ENCODE measurements at places on chromosomes 16 and 17.

DNA sequence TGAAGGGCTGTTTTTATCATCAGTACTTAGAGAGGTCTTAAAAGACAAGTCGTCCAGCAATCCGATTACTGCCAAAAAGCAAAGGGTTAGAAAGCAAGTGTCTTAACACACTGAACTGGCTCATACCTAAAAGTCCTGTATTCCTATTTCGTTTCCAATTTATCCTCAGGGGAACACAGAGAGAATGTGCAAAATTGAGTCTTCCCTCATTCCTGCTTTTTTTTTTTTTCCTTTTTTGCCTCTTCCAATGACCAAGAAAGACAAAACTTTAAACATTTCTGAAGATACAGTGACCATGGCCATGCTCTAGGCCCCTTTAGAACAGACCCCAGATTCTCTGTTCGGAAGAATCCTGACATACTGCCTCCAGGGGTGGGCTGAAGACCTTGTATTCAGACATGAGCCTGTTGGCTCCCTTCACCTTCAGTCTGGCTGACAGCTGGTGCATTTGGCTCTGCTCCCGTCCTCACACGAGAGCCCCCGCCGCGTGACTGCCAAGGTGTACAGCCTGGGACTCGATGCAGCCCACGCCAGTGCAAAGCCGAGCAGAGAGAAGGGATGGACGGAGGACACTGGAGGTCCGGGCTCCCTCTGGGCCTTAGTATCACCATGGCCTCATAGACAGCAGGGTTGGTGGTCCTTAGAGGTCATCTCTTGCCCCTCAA is 47.0 kb downstream of the COTL1 start:
- no peak for DNase-seq

DNA sequence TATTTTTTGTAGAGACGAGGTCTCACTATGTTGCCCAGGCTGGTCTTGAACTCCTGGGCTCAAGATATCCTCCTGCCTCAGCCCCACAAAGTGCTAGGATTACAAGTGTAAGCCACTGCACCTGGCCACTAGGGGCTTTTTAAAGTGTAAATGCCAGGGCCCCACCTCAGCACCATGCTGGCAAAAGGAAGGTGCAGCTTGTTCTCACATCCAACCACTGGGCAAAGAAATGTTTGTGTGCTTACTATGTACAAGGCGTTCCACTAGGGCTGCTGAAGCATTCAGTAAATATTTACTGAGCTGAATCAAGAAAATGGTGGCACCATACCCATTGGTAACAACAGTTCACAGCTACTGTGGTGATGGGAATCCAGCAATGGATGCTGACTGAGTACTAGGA is 22.6 kb downstream of the COG1 start:
- no peak for DNase-seq

DNA sequence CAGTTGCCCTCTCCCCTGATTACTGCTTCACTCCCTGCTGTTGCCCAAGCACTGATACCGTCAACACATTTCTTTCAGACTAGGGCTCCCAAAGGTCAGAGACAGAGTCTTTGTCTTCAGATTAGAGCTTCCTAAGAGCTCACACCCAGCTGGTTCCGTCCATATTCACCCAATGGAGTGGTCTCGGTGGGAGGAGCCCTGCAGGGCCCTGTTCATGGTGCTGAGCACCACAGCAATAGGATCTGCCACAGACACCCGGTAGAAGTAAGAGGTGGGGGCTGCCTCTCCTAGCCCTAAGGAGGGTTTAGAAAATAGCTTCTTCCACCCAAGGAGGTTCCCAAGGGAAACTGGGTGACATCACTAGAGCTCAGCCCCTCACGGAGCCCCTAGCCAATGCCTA is 128.3 kb downstream of the CCDC144A start:
- no peak for DNase-seq

DNA sequence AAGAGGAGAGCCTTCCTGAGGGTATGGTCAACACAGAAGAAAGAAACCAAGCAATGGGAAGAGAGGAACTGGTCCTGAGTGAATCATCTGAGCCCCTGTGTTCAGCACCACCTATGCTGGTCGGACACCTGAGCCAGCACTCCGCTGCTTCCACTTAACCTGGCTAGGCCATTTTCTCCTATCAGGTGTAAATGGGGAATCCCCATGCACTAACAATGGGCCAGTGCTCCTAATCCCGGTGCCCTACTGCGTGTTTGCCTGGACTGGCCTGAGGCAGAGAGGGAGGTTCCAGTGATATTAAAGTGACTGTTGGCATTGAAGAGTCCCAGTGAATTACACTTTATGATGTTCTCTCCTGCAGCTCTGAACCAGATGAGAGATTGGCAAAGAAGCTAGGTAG is 34.4 kb upstream of the XYLT2 start:
- no peak for DNase-seq

GRCh38 chr16:3183445-3184139 is 4.4 kb upstream of the OR1F1 start:
- no peak for DNase-seq

DNA sequence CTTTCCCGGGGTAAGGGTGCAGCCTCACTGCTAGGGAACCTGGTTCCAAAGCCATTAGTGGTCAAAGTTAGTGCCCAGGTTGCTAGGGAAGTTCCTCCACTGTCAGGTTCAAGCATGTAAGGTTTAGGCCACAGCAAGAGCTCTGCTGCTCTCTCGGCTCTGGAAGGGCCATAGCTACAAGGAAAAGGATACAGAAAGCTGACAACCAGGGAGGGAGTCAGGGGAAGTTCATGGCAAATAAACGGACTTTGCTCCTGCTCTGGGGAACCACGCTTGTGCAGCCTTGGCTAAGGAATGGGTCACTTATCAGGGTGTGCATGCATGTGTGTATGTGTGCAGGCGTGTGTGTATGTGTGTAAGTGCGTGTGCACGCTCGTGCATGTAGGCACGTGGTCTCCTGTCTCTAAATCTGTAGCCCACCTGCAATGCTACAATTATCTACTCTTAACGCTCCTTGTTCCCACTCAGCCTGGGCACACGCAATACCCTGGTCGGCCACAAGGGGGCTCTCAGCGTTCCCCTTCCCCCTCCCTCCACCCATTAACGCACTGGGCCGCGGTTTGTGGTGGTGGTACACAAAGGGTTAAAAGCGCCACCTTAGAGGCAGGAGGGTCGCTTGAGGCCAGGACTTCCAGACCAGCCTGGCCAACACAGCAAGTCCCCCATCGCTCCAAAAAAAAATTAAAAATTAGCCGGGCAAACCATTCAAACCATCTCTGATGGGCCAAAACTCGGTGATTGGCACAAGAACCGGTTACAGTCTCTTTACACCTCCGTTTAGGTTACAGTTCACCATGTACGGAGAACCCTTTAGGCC is 48.4 kb upstream of the KDM8 start:
- no peak for DNase-seq

DNA sequence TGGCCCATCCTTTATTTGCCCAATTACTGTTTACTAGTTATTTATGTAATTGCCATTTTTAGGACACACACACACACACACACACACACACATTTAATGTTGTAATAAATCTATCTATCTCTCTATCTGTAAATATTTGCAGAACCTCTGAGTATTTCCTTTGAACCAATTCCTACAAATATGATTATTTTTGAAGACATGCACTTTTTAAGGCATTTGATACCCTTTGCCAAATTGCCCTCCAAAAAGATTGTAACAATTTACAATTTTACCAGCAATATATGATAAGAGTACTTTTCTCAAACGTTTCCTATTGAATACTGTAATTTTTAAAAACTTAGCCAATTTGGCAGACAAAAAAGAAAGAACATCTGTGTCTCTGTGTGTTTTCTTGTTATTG is 143.8 kb upstream of the FOXF1 start:
- DNase-seq = no peak

GRCh38 chr16:10756574-10756973 is 12.9 kb downstream of the NUBP1 start:
- no peak for DNase-seq

DNA sequence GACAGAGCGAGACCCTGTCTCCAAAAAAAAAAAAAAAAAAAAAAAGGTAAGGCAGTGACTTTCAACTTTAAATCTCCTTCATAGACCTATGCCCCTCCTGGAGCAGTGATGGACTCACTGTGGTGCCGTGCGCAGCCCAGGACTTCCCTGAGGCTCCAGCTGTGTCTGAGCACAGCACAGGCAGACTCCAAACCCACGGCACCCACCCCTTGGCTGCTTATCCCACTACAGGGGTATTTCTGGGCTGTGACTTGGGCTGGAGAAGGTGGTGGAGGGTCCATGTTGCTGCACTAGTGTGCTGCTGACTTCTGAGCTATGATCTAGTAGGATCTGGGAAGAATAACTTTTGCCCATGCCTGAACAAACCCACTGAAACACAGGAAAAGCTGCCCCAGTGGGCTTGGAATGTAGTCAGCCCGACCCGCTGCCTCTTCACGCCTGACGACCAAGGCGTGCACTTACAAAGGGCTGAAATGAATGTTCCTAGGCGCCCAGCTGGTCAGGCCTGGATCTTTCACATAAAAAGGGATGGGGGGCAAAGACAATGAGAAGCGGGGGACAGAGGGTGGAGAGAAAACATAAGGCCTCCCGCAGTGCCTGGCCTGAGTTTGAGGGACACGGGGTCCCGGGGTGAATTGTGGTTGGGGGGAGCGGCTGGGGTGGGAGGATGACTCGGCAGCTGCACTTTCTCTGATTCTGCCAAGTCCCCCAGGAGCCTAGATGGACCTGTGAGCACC is 83.0 kb downstream of the IRF8 start:
- DNase-seq = no peak

DNA sequence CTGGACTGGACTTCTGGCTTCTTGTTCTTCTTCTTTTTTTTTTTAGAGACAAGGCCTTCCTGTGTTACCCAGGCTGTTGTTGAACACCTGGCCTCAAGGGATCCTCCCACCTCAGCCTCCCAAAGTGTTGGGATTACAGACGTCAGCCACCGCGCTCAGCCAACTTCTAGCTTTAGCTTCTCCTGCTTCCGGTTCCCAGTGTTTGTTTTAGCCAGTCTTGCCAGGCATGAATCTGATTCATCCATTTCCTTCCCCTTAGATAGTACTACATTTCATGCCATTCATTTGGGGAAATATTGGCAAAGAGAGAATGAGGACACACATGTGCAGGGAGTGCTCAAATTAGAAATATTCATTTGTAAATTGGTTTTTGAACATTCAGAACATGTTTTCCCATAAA is 12.1 kb upstream of the NDUFAB1 start:
- no peak for DNase-seq

- DNase-seq = no peak
Observed at GRCh38 chr16:65283181-65283651, 161.4 kb upstream of the CDH11 start.

DNA sequence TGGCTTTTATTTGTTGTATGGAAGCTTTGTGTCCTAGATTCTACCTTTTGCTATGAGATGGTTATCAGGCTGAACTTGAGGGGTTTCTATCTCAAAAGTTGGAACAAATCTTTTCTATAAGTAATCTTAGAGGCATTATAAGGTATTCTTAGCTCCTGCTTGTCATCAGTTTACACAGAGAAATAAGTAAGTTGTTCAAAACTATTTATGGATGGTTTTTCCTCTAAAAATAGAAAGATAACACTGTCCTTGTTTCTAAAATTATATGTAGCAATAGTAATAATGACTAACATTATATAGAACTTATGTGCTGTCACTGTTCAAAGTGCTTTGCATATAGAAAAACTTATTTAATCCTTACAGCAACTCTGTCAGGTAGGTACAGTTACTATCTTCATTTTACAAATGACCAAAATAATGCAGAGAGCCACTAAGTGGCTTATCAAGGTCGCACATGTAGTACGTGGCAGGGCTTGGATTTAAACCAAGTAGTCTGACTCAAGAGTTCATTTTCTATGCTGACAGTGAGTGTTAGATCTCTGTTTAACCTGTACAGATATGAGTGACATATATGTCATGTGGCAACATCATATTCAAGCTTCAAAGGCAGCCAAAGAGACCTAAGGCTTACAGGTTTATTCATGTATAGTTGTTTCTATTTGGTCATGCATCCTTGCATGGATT is 59.0 kb downstream of the PHKB start:
- DNase-seq = no peak

DNA sequence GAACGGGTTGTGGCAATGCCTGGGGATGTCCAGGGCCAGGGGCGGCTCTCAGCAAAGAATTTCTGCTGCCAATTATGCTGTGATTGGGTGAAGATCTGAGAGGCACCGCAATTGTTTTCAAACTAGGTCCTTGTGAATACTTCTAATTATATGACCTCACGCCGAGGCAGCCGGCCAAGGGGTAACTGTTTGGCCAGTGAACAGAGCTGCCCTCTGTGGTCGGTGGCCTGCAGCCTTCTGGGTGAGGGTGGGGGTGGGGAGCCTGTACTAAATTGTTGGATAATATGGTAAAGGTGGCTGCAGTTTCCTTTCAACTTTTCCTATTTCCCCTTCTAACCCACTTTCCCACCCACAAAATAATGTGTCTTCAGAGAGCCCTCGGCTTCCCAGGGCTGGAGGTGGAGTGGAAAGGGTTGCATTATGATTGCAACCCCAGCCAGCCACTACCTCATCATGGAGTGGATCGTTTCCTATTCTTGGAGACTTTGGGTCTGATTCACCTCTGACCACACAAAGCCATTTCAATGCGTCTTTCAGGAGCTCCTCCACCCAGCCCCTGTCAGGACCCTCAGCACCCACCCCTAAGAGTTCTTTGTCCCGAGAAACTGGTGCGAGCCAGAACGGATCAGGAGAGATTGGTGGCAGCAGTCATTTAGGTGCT is 2.0 kb upstream of the DNAI2 start:
- DNase-seq = no peak

GRCh38 chr16:89443727-89444084 is 46.7 kb downstream of the ANKRD11 start:
- no peak for DNase-seq

GRCh38 chr17:40559954-40560591 is 5.2 kb downstream of the CCR7 start:
- DNase-seq = peak; percentile 46
